ENCODE measurements at places on chromosomes 7 and 10.

DNA sequence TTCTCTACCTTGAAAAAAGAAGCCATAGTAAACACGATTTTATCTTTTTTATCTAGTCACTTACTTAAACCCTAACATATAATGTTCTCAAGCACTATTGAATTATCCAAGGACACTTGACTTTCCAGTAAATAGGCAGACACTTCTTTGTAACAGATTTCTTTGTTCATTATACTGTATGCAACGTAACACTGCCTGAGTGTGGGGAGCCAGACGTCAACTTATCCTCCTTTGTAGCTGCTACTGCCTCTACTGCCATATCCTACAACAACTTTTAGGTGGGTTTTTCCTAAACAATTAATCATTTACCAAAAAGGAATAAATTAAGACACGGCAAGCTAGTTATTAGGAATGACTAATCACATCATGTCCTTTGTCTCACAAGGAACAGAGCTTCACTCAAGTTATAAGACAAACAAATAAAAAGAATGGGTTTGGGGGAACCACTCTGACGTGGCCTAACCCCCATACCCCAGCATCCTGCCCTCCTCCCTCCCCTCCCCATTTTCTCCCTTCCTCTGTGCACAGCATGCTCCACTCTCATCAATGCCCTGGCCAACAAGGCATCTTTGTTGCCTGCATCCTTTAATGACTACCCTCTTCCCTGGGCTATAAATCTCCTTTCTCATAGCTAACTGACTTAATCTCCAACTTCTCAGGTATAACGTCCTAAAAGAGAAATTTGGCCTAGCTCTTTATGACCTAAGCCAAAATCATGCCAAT is 43.3 kb downstream of the DOCK4 start:
- no peak for DNase-seq

GRCh38 chr7:99672573-99672972 is 7.2 kb downstream of the CYP3A5 start:
- no peak for DNase-seq

DNA sequence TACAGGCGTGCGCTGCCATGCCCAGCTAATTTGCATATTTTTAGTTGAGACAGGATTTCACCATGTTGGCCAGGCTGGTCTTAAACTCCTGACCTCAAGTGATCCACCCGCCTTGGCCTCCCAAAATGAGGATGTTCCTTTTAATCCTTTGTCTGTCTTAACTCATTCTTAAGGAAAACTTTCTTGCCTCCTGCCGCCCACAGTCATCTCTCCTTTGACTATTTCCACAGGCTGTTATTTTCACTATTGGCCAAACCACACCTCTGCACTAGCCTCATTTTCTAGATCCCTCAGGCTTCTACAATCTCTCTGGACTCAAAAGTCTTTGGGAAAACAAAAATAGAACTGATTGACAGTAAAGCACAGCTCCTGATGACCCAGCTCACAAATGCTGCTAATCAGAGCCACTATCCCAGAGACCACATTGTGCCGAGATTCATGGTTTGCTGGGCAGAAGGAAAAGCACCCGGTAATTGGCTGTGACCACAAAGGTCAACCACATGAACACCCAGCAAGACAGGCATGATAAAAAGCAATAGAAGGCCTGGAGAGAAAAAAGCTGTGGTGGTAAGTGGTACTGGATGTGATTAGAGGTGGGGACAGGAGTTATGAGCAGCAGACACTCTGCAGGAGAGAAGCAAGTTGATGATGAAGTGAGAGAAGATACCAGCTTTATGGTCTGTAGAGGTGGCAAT is 44.1 kb upstream of the ZNRF2 start:
- DNase-seq, result no peak

GRCh38 chr10:101780818-101781654 is 2.2 kb downstream of the NPM3 start:
- DNase-seq, result peak; percentile 90

- DNase-seq, result no peak
Measured at GRCh38 chr7:138729444-138729843, 28.3 kb upstream of the SVOPL start.

GRCh38 chr7:92133133-92133736 is 1.0 kb downstream of the CYP51A1 start:
- DNase-seq, result peak; percentile 45

DNA sequence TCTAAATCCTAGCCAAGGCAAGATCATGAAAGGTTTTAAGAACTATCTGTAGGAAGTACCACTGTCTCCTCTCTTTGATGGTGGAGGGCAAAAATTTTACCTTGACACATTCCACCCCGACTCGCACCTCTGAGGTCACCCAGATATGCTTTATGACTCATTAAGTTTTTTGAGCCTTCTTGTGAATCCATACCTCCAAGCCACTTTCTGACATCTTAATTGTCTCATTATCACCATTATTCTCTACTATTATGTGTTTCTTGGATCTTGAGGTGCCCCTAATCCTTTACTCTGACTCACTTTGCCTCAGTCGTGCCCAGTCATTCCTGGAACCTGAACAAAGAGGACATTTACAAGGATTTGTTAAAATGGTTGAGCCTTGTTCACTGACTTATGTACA is 146.6 kb downstream of the RAPGEF5 start:
- DNase-seq, result no peak

DNA sequence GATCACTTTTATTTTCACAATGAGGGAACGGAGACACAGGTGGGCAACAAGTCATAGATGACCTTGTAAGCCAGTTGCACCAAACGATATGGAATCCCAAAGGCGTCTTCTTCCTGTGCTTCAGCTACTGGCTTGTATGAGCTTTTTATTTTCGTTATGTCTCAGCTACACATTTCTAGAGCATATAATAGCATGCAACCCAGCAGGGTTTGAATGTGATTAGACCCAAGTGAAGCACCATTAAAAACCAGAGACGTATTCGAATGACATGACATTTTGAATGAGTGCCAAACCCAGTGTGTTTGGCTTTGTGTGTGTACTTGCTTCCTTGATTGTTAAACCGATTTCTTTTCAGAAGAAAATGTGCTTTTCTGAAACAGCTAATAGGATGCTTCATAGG is 963.2 kb upstream of the CELF2 start:
- no peak for DNase-seq

GRCh38 chr7:40047661-40048060 is 86.8 kb downstream of the MPLKIP start:
- no peak for DNase-seq

- DNase-seq, result no peak
Measured at GRCh38 chr10:112227331-112227987, 43.9 kb upstream of the GPAM start.

- no peak for DNase-seq
Measured at GRCh38 chr7:46226860-46227259, 305.8 kb upstream of the IGFBP3 start.

- no peak for DNase-seq
Measured at GRCh38 chr10:56269181-56269580, 91.9 kb downstream of the ZWINT start.

DNA sequence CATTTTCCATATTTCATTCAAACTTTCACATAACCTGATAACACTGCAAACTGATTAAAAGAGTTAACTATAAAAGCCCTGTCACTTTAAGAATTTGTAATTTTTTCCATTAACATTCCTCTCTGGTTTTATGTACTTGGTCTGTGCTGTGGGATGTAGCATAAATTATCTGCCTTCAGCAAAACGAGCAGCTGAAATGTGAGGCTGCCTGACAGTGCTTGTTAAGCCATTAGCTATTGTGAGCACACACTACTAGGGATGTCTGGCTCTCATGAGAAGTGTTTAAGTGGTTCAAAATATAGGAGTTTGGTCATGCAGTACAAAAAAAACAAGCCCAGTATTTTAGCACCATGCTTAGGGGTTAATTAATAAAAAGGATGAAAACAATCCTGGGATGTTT is 63.0 kb downstream of the HOXA1 start:
- no peak for DNase-seq

GRCh38 chr10:117652228-117653169 is 110.0 kb downstream of the EMX2 start:
- no peak for DNase-seq

- no peak for DNase-seq
Measured at GRCh38 chr7:43639858-43640491, 57.1 kb downstream of the STK17A start.

GRCh38 chr7:32283546-32283945 is 206.6 kb downstream of the LSM5 start:
- DNase-seq, result no peak

- DNase-seq, result no peak
Measured at GRCh38 chr7:35993113-35993512, 159.9 kb upstream of the EEPD1 start.

- no peak for DNase-seq
Measured at GRCh38 chr7:132708470-132708869, 132.2 kb upstream of the PLXNA4 start.

GRCh38 chr10:28217848-28218247 is 85.0 kb downstream of the MPP7 start:
- DNase-seq, result no peak

DNA sequence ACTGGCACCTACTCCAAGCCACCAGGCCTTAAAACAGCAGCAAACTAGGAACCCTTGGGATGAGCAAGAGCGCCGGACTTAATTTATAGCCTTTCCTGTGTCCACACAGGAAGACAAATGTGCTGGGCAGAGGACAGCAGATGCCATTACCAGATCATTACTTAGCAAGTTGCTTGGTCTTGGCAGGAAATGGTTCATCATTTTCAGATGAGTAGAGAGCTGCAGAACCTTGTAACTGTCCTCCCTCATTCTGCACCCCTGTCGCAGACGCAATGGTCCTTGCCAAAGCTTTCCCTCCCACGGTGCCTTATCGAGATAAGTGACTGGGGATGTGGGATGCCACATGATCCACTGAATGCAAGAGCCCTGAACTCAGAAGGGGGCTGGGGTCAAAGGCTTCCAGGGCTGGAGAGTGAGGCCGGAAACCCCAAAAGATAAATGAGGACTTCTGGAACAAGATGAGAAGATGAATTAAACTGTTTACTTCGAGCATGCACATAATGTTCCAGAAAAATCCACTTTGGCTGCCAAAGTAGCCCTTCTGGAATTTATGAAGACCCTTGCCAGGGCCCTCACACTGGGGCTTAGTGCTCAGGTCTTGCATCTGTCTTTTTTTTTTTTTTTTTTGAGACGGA is 145.6 kb upstream of the ZNF32 start:
- no peak for DNase-seq

DNA sequence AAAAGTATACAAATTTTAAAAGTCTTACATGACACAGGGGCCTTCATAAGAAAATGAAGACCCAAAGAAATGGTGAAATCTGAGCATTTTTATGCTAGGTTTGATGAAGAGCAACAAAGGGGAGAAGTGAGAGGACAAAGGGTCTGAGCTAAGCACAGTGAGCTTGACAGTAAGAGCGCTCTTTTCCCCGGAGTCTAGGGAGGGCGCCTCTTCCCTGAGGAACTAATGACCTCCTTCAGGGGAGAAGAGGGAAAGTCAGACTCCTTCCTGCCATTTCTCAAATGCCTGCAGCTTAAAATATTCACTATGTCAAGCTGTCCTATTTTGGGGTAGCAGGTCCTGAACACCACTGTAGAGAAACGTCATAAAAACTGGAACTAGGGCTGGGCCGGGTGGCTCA is 18.1 kb upstream of the PAXIP1 start:
- no peak for DNase-seq

GRCh38 chr7:11009631-11010030 is 36.0 kb downstream of the PHF14 start:
- no peak for DNase-seq

- DNase-seq, result no peak
Measured at GRCh38 chr10:51215951-51216834, 141.9 kb downstream of the PRKG1 start.

GRCh38 chr7:30799206-30799975 is 28.2 kb downstream of the MINDY4 start:
- peak; percentile 38 for DNase-seq

GRCh38 chr7:42689626-42690025 is 222.2 kb downstream of the C7orf25 start:
- DNase-seq, result no peak

GRCh38 chr10:124001391-124002148 is 91.8 kb downstream of the CHST15 start:
- no peak for DNase-seq

GRCh38 chr10:97444212-97444611 is 1.6 kb downstream of the EXOSC1 start:
- DNase-seq, result no peak

- no peak for DNase-seq
Measured at GRCh38 chr7:134886353-134887057, 99.8 kb upstream of the AGBL3 start.

- DNase-seq, result no peak
Measured at GRCh38 chr10:58104351-58104751, 163.3 kb downstream of the IPMK start.

DNA sequence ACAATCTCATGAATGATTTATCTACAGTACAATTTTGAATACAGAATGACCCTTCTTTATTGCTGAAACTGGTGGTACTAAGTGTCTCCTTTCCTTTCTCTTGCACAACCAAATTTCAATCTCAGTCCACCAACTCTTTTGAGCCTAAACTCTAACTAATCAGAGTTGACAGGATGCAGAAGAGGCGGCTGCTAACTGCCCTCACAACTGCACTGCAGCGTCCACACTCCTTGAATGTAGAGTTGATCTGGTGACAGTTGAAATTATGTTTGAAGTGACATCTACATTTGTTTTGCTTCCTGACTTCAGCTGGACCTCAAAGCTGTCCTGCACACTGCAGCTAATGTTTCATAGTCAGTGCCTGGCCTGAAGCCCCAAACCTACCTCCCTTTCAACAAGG is 139.6 kb downstream of the ZMYND11 start:
- no peak for DNase-seq

- no peak for DNase-seq
Measured at GRCh38 chr7:118713039-118713438, 488.5 kb downstream of the ANKRD7 start.

DNA sequence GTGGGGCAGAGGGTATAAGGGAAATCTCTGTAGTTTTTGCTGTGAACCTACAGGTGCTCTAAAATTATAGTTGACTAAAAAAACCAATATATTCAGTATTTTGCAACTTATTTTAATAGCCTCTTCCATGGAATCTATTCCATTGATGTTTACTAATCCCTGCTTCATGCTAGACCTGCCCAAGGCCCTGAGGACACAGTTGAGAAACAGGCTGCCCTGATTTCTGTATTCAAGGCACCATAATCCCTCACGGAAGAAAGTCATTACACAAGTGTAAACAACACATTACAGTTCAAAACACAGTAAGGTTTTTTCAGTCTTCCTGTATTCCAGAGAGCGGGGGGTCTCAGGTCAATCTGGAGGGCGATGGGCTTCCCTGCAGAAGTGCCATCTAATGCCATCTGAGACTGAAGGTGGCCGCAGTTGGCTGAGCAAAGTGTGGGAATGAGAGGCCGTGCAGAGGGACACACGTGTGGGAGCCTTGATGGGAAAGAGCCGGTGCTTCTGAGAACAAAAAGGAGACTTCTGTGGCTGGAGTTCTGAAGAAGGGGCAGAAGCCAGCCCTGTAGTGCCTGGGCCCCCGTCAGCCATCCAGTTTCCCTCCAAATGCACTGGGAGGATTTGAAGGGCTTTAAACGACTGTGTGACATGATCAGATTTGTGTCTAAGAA is 146.9 kb downstream of the PTPN20 start:
- no peak for DNase-seq

DNA sequence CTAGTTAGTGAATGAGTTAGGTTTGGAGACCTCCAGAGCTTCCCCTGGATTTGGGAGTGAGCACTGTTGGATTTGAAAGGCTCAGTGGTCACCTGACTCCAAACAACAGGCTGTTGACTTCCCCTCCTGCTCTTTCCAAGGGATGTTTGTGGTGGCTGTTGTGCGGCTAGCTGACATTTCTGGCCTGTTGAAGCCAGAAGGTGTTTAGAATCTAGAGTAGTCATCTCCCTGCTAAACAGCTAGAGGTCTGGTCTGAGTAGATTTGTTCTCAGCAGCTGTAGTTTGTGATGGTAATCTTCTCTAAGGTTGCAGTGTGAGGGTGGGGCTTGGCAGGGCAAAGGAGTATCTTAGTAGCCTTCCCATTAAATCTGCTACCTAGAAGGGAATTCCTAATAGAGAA is 30.1 kb downstream of the BPGM start:
- DNase-seq, result no peak

All from GM13977 (cell line).